ENCODE measurements at places on chromosomes 4 and X. TPM values are rescaled to one million over a fixed set of nuclear protein-coding genes. Genes with fewer than 3 reads are reported as not detected.
A peak's percentile ranks its signal among the peaks of the same experiment; 100 is the strongest.

GRCh38 chr4:86961116-86961515 lies 26.3 kb downstream of the AFF1 start:
- DNase-seq = no peak

Gene CENPVL2
- 0.17 TPM for total RNA-seq

DNA sequence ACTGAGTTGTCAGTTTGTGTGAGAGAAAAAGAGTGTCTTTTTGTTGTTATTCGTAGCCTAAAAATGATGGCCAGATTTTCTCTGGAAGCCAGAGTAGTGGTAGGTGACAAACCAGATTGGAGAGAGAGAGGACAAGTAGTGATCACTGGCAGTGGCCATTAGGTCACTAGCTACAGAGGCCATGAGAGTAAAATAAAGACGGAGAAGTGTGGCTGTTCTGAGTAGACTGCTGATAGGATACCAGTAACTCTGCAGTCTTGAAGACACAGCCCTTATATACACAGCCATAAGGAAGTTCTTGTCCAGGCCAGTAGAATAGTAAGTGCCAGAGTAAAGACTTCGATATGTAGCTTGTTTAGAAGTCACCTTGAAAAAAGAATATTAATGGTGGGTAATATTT lies 7.7 kb downstream of the SLC30A9 start:
- no peak for DNase-seq

Gene USP26
- total RNA-seq = not detected

DNA sequence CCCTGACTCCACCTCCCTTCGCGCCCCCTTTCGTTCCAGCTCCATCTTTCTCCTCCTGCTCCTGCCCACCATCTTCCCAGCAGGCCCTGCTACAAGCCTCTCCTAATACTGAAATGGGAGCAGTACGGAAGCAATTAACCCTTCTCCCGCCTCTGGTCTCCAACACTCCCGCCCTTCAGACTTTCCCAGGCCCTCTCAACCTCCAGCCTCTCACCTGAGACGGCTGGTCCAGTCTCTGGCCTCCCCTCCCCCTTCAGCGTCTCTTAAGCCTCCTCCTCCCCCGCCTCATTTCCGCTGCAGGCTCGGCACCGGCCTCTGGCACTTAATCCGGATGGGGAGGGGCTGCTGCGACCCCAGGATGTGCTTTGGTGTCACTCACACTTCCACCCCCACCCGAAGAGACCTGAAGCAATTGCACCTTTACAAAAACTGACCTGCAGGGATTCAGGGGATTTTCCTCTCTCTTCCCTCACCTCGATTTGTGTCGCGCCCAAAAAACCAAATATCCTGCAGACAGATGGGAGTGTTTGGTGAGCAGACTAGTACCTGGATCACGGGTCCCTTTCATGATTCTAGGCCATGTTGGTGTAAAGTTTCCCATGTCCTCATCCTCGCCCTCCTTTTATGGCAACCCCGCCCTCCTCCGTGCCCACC lies 657 bp downstream of the TCEAL8 start:
- peak; percentile 38 for DNase-seq

- peak; percentile 23 for DNase-seq
These were observed 1.6 kb downstream of the SH3RF1 start for GRCh38 chr4:169268951-169269760.

DNA sequence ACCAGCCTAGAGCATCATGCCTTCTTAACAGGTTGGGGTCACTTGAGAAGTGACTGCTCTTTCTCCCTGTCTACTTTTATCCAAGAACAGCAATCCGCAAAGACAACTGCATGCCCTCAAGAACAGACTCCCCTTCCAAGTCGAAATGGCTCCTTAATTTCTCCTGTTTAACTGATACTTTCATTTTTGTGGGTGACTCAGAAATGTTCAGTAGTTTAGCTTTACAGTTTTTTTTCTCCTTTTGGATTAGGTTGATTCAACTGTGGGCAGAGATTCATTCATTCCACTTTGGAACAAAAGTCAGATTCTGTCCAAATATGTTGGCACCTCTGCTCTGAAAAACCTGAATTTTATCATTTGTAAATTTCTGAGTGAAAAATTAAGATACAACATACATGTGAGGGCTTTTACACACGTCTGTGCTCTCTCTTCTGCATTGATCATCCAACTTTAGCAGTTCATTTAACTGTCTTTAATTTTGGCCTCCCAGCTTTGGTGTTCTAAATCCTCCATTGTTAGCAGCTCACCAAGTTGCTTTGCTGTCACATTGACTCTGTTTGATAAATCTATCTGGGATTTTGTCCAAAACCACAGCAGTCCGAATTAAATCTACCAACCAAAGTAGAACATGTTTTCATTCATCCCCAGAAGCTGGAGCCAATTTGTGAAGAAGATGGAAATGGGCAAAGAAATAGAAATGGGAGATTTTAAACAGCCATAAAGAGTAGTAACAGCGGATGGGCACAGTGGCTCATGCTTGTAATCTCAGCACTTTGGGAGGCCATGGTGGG lies 50.0 kb downstream of the HOPX start:
- DNase-seq = no peak

GRCh38 chr4:59655996-59656395 lies 1544.1 kb upstream of the ADGRL3 start:
- no peak for DNase-seq

- DNase-seq = no peak
These were observed 230.6 kb downstream of the PTTG2 start for GRCh38 chr4:38190717-38191178.

- DNase-seq = no peak
These were observed 20.3 kb downstream of the BEX3 start for GRCh38 chrX:103396660-103397059.

- peak; percentile 62 for DNase-seq
These were observed at the start of gene UGT8 for GRCh38 chr4:114598191-114599121. TSS of gene UGT8 (plus strand) at chr4:114598807. CDS start at chr4:114622881, 24,074 bp downstream.

DNA sequence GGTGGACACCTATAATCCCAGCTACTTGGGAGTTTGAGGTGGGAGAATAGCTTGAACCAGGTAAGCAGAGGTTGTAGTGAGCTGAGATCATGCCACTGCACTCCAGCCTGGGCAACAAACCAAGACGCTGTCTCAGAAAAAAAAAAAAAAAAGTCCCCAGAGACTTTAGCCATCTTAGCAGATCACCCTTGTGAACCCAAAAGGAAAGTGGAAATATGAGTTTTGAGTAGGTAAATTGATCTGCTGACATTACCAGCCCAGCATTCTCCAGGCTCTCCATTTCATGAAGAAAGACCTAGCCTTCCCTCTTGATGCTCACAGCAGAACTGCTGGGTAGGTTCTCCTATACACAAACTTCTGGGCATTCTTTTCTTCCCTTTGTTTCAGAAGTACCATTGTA lies 24.5 kb upstream of the HNRNPD start:
- no peak for DNase-seq

Gene PPARGC1A
- 28.9 TPM for total RNA-seq

Gene GLRA2
- total RNA-seq = not detected

DNA sequence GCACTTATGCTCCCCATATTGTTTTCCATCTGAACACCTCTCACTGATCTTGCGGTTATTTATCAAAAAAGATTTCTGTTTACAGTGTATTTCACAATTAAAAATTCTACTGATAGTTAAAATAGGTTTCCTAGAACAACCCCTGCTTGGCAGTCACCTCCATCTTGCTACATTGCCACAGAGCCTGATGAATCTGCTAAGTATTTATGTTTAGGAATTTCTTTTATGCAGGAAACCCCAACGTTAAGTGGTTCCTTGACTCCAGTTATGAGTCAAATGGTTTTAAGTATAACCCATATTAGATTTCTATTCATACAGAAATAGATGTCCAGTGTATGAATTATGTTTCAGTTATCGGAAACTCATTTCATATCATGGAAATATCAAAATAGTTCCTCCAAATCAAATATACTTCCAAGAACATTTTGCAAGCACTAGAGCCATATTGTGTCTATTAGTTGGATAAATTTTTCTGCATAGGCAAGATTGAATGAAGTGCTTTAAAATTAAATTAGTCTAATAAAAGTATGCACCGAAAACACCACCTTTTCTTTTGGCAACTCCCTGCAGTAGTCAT lies 20.6 kb downstream of the GALNT7 start:
- no peak for DNase-seq

GRCh38 chr4:148442832-148443511 lies 758 bp upstream of the NR3C2 start:
- no peak for DNase-seq

Gene ZCCHC18
- 1.0 TPM for total RNA-seq

DNA sequence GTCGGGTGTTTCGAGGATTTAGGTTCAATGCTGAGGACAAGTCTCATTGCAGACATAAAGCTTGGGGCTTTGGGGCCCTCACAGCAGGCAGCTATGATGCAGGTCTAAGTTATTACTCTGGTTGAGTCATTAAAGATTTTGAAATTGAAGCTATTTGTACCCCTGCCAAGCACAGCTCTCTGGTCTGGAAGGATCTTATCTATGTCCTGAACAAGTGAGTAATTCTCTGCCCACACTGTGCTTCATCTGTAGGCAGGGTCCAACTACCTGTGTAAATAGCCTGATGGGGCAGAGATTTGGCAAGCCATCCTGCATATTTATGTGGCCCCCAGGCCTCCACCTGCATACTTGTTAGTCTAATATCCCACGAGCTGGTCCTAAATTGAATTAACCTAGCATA lies 41.4 kb upstream of the MAGEA4 start:
- peak; percentile 12 for DNase-seq

DNA sequence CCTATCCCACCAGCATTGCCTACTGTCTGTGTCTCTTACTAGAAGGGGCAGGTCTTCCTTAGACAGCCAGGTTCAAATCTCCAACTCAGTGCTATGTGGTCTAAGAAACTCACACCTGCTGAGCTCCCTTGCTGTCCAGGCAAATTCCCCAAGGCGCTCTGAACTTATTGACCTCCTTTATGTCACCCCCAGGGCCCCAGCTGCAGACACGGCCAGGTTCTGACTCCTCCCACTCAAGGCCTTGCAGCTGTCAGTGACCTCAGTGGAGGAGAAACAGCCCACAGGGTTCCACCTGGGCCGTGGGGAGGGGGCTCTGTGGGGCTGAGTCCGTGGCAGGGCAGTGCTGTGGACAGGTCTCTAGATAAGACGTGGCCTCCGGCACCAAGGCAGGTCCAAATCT lies 42.1 kb upstream of the PSAPL1 start:
- DNase-seq = no peak

DNA sequence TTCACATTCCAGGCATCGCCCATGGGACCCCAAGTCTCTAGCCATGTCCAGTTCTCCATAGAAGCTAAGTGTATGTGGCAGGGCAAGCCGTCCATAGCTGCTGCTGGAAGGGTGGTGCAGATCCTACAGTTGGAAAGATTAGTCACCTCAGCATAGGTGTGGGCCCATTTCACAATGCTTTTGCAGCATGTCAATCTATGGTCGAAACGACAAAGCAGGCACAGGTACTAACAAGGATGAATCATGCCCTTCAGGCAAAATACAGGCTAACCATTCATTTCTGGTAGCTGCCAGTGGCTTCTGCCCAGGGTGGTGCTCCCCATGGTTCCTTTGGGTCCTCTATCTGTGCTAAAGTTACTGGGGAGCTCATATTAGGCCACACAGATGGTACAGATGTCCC lies 225.2 kb downstream of the ADGRL3 start:
- DNase-seq = no peak

DNA sequence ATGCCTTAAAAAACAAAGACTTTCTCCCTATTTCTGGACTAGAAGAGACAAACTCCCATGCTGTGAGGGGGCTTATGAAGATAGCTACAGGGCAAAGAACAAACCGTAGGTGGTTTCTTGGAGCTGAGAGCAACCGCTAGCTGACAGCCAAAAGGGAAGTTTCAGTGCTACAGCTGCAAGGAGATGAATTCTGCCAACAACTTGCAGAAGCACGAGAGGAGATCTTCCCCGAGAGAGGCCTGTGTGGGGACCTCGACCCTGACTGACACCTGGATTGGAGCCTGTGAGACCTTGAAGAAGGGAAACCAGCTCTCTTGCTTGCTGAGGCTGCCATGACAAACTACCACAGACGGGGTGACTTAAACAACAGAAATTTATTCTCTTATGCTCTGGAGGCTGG lies 183.8 kb upstream of the VCX3A start:
- no peak for DNase-seq

- no peak for DNase-seq
These were observed 90.6 kb downstream of the LRP2BP start for GRCh38 chr4:185304944-185305690.

DNA sequence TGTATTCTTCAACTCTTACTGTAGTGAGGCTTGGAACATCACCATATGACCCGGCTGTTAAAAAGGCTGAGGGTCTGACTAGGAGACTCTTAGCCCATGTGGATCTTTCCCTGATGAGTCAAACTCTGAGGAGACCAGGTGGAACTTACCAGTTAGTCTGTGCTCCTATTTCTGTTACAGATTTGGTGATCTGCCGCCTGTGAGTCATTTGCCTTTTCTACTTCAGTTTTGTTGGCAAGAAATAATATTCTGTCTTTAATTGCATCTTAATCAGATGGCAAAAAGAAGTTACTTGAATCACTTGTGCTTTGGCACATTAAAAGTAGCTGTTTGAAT lies 48.4 kb downstream of the MTM1 start:
- DNase-seq = no peak

Gene TMPRSS11A
- total RNA-seq = not detected
